Mucosa of descending colon (tissue), 3 donors: ENCODE measurements at places on chromosomes 16 and 17. TPM values are rescaled to one million over a fixed set of nuclear protein-coding genes. Genes with fewer than 3 reads are reported as not detected.

The PRCD gene
- total RNA-seq, result 1.0 TPM

The SLFN12 gene
- total RNA-seq, result 5.5 TPM

The GPR179 gene
- total RNA-seq, result 0.02 TPM

The PPP1R27 gene
- total RNA-seq, result not detected

The PABPN1L gene
- not detected for total RNA-seq

The CHD9 gene
- 95.9 TPM for total RNA-seq

The KREMEN2 gene
- 0.22 TPM for total RNA-seq

The PDILT gene
- total RNA-seq, result not detected

The KRT14 gene
- 0.67 TPM for total RNA-seq

The SREBF1 gene
- total RNA-seq, result 161 TPM
